ENCODE measurements at places on chromosomes 2 and 18.
A peak's percentile ranks its signal among the peaks of the same experiment; 100 is the strongest.

DNA sequence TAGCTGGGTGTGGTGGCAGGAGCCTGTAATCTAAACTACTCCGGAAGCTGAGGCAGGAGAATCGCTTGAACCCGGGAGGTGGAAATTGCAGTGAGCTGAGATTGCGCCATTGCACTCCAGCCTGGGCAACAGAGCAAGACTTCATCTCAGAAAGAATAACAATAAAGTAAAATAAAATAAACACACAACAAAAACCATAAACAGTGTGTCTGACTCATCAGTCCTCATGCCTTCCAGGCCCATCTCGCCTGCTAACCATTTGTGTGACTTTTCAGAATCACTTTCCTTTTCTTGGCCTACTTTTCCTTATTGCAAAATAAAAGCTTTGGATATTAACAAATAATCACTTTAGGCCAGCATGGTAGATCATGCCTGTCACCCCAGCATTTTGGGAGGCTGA lies 42.0 kb upstream of the ASXL2 start:
- no peak for DNase-seq

- DNase-seq = no peak
These were observed 32.5 kb upstream of the REG3G start for GRCh38 chr2:78992807-78993517.

- DNase-seq = no peak
These were observed 113.0 kb downstream of the MEP1B start for GRCh38 chr18:32302806-32303205.

GRCh38 chr2:68741238-68741637 lies 6.6 kb downstream of the ARHGAP25 start:
- no peak for DNase-seq

DNA sequence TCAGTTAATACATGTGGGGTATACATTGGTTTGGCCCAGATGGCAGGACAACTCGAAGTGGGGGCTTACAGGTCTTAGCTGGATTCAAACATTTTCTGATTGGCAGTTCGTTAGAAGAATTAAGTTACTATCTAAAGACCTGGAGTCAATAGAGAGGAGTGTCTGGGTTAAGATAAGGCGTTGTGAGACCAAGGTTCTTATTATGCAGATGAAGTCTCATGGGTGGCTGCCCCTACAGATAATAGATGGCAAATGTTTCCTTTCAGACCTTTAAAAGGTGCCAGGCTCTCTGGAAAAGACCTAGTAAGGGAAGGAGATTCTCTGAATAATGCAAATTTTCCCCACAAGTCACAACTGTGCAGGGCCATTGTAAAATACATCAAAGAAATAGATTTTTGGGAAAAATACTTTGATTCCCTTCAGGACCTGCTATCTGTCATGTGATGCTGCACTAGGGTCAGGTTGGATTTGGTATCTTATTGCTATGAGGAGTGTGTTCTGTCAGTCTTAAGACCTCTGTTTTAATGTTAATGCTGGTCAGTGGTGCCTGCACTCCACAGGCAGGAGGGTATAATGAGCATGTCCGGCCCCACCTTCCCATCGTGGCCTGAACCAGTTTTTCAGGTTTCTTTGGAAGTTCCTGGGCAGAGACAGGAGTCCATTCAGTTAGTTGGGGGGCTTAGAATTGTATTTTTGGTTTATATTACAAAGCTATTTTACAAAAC lies 14.3 kb upstream of the MC5R start:
- DNase-seq = no peak

DNA sequence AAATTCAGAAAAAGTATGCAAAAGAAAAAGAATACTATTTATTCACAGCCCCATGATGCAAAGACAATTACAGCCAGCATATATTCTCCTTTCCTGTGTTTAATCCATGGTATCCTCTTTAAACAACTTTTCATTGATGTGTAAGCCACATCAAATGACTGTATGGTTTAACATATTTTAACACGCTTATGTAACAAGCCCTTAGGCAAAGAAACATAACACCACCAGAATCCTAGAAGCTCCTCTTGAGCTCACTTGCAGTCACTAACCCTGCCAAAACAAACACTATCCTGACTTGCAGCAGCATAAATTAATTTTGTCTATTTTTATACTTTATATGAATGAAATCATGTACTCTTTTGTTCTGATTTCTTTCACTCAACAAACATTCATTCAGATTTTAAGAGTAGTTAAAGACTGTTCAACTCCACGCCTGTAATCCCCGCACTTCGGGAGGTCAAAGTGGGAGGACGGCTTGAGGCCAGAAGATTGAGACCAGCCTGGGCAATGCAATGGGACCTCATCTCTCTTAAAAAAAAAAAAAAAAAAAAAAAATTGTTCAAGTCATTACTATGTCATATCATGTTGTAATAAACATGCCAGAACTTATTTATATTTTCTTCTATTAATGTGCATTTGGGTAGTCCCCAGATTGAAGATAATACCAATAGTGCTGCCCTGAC lies 226.3 kb downstream of the NBAS start:
- no peak for DNase-seq

GRCh38 chr2:21042958-21043743 lies 722 bp downstream of the APOB start:
- peak; percentile 12 for DNase-seq

Data from stimulated activated CD8-positive, alpha-beta memory T cell treated with anti-CD3 and anti-CD28 coated beads, Interleukin-4, amount 100 ng/mL, for 4 hours (primary cell).